ENCODE measurements at places on chromosomes 4 and X.

- no peak for DNase-seq
Observed at GRCh38 chr4:72408568-72408967, 160.5 kb downstream of the ADAMTS3 start.

DNA sequence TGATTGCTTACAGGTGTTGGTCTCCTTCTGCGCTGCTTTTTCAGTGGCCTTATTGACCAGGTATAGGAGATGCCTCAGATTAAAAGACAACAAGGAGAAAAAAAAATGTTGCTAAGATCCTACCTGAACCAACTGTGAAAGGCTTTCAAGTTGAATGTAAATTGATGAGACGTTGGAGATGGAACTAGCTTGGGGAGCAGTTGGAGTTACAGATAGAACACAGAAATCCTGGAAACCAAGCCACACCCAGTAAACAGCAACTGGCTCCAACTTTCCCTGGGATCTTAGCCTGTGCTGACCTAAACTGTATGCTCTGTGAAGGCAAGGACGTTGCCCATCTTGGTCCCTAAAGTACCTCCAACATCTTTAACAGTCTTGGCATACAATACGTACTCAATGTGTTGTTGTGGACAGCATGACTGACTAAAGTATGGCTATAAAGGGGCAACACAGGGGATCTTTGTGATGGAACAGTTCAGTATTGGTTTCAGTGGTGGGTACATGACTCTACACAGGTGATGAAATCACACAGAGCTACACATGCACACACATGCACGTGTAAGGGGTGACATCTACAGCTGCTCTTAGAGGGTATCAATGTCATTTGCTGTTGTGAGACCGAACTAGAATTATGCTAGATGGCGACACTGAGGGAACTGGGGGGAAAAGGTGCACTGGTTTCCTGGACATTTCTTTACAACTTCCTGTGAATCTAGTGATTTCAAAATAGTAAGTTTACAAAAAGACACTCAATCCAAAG lies 22.3 kb downstream of the GAB3 start:
- no peak for DNase-seq

DNA sequence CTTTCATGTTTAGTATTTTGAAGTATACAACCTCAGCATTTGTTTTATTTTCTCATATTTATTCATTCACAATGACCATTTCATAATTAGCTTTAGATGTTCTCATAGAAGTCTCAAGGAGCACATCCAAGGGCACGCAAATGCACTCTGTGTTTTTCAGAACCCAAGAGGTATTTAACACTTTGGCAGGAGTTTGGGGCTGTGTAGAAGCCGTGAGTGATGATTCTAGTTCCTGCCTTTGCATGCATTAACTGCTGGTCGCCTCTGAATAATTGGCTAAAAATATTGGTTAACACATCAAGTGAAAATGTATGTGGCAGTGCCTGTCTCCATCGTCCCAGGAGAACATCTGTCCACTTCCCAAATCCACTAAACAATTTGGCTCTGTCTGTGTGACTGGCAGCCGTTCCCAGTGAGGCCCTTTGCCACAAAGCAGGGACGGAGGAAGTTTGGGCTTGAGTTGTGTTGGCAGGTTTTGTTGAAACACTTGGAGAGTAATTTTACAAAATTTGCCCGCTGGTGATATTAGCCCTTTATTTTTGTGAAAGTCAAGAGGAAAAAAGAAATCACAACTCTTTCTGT lies 730.7 kb upstream of the SLIT2 start:
- DNase-seq = no peak

DNA sequence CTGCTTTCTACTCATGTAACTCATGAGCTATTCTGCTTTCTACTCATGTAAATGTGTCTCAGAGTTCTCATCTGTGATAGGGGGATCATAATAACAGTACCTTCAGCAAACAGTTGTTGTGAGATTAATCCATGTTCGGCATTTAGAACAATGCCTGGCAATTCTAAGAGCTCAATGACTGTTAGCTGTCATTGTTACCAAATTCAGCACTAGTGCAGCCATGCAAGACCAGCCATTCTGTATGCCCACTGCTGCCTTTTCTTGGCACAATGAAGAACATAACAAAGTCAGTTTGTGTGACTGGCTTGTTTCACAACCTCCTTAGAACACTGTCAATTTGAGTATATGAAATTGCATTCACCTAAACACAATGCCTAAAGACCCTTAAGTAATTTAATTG lies 163.2 kb downstream of the ANK2 start:
- DNase-seq = no peak

DNA sequence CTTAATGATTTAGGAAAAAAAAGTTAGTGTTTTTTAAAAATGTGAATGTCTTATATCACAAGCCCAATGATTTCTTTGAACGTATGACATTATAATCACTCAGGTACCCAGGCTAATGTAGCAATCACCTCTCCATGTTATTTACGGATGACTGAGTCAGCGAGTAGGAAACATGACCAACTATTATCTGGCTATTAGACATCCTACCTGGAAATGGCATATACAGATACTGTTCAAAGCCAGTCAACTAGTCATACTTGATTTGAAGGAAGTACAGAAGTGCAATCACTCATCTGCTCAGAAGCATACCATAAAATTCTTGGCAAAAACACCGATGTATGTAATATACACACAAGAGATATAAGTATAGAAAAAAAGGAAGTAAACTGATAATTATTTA lies 732.5 kb downstream of the ARAP2 start:
- DNase-seq = no peak

DNA sequence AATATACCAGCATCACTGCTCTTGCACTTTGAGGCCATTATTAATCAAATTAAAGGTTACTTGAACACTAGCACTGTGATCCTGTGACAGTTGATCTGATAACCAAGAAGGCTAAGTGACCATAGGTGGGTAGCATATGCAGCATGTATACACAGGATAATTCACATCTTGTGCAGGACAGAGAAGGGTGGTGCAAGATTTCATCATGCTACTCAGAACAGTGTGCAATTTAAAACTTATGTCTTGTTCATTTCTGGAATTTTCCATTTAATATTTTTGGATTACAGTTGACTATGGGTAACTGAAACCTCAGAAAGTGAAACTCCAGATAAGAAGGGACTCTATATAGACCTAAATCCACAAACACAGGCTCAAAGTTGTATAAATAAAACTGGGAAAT lies 78.2 kb upstream of the PDE5A start:
- DNase-seq = no peak

DNA sequence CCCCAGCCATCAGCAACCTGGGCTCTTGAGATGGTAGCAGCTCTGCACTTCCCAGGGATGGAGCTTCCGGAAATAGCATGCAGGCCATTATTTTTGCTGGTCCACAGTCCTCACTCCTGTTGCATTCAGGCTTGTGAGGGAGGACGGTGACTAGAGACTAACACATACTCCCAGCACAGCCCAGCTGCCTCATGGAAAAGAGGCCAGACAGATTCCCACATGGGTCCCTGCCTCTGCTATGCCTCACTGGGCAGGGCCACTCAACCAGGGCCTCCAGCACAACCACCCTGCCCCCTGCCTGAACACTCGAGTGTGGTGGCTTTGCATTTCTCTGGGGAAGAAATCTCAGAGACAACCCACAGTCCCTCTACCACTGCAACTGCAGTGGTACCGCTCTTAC lies 1195.1 kb downstream of the PCDH18 start:
- DNase-seq = no peak

GRCh38 chr4:73018595-73018994 lies 50.9 kb downstream of the COX18 start:
- no peak for DNase-seq

GRCh38 chrX:43703211-43703791 lies 47.2 kb downstream of the MAOA start:
- DNase-seq = no peak
